RWPE2 (cell line): ENCODE measurements at places on chromosomes 11 and 22.
A peak's percentile ranks its signal among the peaks of the same experiment; 100 is the strongest.

GRCh38 chr22:46574993-46575910, 37.8 kb upstream of the CELSR1 start:
- H3K4me1 ChIP-seq = peaks cover 18% of the 10 kb centered on the region
- no peaks in the 10 kb centered on the region for H3K27me3 ChIP-seq
- DNase-seq = peak; percentile 48
- no peak overlapping the region for H3K4me3 ChIP-seq
- no peaks in the 10 kb centered on the region for H3K36me3 ChIP-seq

GRCh38 chr22:27409299-27409698, 392.3 kb downstream of the MN1 start:
- no peaks in the 10 kb centered on the region for H3K36me3 ChIP-seq
- no peaks in the 10 kb centered on the region for H3K4me1 ChIP-seq
- H3K4me3 ChIP-seq = no peak overlapping the region
- H3K27me3 ChIP-seq = no peaks in the 10 kb centered on the region

DNA sequence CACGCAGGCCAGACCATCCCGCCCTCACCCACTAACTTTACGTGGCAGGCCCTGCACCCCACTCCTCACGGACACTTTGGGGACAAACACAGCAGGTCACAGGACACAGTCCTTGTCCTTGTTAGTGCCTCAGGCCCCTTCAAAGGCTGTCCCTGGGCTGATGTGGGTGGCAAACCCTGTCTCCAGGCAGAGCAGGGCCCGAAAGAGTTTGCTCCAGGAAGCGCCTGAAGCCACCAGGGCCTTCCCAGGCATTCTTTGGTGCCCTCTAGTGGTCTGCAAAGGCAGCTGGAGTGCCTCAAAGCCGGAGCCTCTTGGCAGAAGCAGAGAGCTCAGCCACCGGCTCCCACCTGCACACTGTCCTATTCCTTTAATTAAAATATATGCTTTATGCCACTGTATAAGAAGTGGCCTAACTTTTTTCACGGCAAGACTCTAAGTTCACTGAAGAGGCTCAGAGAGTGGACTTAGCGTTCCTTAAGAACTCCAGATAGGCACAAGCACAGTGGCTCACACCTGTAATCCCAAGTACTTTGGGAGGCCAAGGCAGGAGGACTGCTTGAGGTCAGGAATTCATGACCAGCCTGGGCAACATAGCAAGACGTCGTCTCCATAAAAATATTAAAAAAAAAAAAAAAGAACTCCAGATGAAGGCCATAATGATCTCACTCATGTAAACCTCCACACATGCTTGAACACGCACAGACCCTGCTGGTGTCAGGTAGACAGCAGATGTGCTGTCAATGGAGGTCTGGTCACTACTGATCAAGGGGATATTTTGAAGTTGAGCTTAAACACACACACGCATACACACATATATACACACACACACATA, 11.1 kb downstream of the TXN2 start:
- H3K27me3 ChIP-seq = no peaks in the 10 kb centered on the region
- peaks cover 62% of the 10 kb centered on the region for H3K4me1 ChIP-seq
- no peak overlapping the region for H3K4me3 ChIP-seq
- peak overlapping the region; percentile 91 for H3K27ac ChIP-seq

GRCh38 chr11:57604296-57605027, 7.0 kb downstream of the SERPING1 start:
- H3K4me1 ChIP-seq = no peaks in the 10 kb centered on the region
- H3K4me3 ChIP-seq = no peak overlapping the region
- H3K36me3 ChIP-seq = no peaks in the 10 kb centered on the region
- DNase-seq = no peak

GRCh38 chr22:36856121-36856791, 4.5 kb upstream of the NCF4 start:
- H3K36me3 ChIP-seq = no peaks in the 10 kb centered on the region
- H3K4me3 ChIP-seq = no peak overlapping the region
- H3K27ac ChIP-seq = no peak overlapping the region
- H3K27me3 ChIP-seq = peaks cover 5% of the 10 kb centered on the region
- peaks cover 5% of the 10 kb centered on the region for H3K4me1 ChIP-seq

DNA sequence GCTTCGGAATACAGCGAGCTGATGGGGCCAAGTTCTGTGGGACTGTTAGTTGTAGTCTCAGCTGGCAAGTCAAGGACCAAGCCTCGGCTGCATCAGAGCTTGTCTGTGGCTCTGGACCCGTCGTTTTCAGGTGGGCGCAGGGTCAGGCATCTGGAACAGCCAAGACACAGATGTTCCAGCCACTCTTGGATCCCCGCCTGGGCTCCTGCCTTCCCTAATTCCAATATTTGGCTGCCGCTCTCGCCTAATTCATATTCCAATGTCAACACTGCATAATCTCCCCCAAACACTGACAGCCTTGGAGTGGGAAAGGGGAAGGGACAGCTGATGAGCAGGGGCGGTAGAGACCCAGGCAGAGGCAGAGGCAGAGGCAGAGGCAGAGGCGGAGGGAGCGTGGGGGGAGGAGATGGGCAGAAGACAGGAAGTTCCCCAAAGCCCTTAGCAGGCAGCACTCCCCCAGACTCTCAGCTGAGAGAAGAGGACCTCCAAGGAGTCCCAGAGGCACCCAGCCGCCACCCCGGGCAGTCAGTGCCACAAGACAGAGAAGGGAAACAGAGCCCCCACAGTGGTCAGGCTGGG, 49.6 kb upstream of the SLC35C1 start:
- no peak overlapping the region for H3K27ac ChIP-seq
- DNase-seq = no peak
- H3K4me3 ChIP-seq = no peak overlapping the region
- H3K4me1 ChIP-seq = no peaks in the 10 kb centered on the region
